ENCODE measurements at places on chromosomes 3 and 15.

GRCh38 chr15:83410532-83410931 is 36.6 kb upstream of the SH3GL3 start:
- DNase-seq, result no peak

DNA sequence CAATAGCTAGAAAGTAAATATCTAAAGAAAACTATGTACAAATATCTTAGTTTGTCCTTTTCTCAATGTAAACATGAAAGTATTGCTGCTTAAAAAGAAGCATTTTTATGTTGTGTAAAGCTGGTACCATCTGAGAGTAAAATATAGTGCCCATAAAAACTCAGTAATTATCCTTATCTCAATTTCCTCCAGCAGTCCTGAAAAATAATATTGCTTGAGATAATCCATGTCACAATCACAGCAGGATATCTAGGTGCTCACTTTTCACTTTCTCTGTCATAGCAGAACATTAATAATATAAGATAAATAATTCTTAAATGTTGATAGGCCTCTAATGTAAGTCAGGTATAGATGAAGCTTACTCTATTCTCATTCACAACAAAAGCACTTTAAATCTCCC is 285.5 kb downstream of the ZBBX start:
- DNase-seq, result no peak

DNA sequence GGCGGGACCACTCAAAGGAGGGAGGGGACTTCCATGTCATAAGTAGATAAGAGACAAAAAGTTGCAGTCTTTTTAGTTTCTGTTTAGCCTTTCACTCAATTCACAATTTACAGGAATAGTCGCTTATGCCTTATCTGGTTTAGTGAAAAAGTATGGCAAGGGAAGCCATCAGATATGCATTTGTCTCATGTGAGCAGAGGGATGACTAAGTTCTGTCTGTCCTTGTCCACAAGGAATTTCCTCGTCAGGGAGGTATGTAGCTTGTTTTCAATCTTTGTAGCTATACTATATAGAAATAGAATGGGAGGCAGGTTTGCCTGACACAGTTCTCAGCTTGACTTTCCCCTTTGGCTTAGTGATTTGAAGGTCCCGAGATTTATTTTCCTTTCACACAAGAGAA is 882.8 kb downstream of the NAALADL2 start:
- no peak for DNase-seq

- no peak for DNase-seq
Measured at GRCh38 chr3:83216919-83217594, 1455.6 kb upstream of the GBE1 start.

- DNase-seq, result no peak
Measured at GRCh38 chr15:57095896-57096295, 177.5 kb downstream of the TCF12 start.

GRCh38 chr15:63180746-63181145 is 8.7 kb upstream of the RAB8B start:
- DNase-seq, result no peak

- no peak for DNase-seq
Measured at GRCh38 chr3:114081037-114081436, 24.5 kb downstream of the QTRT2 start.

DNA sequence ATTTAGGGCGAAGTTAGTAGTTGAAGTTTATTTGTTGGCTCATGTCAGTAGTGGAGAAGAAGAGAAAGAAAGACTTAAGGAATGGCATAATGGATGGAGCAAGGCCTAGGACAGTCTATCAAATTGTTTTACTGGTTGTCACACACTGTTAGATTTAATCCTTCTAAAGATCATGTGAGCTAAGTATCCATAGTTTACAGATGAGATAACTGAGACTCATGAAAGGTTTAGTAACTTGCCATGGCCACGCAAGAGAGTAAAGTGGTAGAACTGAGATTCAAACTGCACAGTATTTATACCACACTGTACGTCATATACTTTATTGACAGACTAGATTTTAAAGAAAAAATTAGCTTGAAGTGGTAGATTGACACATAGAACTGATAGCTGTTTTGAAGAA is 11.4 kb downstream of the SPRED1 start:
- DNase-seq, result no peak

DNA sequence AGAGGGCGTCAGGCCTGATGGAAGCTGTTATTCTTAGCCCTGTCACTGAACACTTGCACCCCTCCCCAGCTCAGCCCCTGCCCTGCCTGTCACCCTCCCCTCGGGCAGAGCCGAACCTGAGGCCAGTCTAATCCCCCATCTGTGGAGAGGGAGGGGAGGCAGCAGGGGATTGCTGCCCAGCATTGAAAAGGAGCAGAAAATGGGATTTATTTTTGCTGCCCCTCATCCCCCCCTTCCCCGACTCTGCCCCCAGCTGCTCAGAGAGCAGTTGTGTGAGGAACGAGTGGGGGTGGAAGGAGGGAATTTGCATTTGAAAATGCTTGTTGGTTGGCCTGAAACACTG is 71.6 kb downstream of the EPHB3 start:
- DNase-seq, result no peak

DNA sequence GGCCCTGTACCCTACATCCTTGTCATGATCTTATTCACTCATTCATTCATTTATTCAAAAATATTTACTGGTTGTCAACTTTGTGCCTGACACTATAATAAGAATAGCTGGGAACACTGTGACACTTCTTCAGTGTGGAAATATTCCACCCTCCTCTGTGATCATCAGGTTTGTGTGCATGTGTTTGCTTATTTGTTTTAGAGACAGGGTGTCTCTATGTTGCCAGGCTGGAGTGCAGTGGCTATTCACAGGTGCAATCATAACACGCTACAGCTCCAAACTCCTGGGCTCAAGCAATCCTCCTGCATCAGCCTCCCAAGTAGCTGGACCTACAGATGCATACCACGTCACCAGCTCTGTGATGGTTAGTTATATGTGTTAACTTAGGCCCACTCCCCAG is 50.0 kb upstream of the PLCL2 start:
- DNase-seq, result no peak

- DNase-seq, result peak; percentile 41
Measured at GRCh38 chr3:27312044-27312668, 57.0 kb downstream of the NEK10 start.

DNA sequence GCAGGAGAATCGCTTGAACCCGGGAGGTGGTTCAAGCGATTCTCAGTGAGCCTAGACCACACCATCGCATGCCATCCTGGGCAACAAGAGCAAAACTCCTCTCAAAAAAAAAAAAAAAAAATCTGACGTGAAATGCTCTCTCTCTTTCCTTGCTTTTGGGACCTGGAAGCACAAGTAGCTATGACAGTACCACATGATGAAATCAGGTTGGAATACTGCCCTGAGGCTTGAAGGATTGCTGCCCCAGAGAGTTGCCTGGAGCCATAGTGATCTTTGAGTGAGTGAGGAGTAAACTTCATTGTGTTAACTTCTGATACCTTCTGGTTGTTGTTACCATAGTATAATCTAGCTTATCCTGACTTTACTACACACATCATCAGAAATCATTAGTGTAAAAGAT is 23.3 kb downstream of the AKAP13 start:
- DNase-seq, result no peak

GRCh38 chr3:171039674-171040073 is 13.2 kb upstream of the SLC2A2 start:
- DNase-seq, result no peak

DNA sequence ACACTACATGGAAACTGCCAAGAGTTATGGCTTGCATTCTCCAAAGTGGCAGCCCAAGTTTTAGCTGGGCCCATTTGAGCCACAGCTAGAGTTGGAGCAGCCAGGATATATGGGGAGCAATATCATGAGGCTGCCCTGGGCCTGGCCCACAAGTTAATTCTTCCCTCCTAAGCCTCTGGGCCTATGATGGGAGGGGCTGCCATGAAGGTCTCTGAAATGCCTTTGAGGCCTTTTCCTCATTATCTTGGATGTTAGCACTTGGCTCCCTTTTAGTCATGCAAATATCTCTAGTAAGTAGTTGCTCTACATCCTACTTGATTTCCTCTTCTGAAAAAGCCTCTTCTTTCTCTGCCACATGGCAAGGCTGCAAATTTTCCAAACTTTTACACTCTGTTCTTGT is 257.5 kb upstream of the CHRM5 start:
- no peak for DNase-seq

- DNase-seq, result no peak
Measured at GRCh38 chr3:72289692-72290071, 504.7 kb upstream of the PROK2 start.

GRCh38 chr3:14142567-14143270 is 17.9 kb downstream of the TMEM43 start:
- DNase-seq, result no peak

GRCh38 chr3:168248383-168249204 is 152.9 kb upstream of the GOLIM4 start:
- no peak for DNase-seq

GRCh38 chr15:70245932-70246622 is 148.4 kb upstream of the TLE3 start:
- no peak for DNase-seq
